Dorsolateral prefrontal cortex (tissue), 122 donors: ENCODE measurements at places on chromosomes 16 and 17. TPM values are rescaled to one million over a fixed set of nuclear protein-coding genes. Genes with fewer than 3 reads are reported as not detected.

The MLX gene
- total RNA-seq: 31.6 TPM

The MFAP4 gene
- total RNA-seq: 4.3 TPM

The IGF2BP1 gene
- total RNA-seq: not detected

The SPDYE4 gene
- total RNA-seq: not detected

The KRT14 gene
- not detected for total RNA-seq

The OR1F1 gene
- 1.5 TPM for total RNA-seq

The CIAPIN1 gene
- total RNA-seq: 76.4 TPM

The SEPHS2 gene
- 23.3 TPM for total RNA-seq

The CRHR1 gene
- 24.8 TPM for total RNA-seq

The FZD2 gene
- total RNA-seq: 2.0 TPM
